ENCODE measurements at places on chromosomes 1 and 21.

DNA sequence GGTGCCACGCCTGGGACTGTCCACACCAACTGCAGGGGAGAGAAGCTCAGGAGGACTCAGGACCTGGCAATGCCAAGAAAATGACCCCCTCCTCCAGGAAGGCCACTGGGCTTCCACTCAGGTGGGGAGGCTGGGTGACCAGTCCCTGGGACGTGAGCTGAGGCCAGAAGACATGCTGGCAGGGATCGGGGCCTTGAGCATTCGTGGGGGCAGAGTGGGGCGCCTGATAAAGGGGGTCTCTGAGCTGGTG lies 15.3 kb upstream of the COL6A2 start:
- no peak for DNase-seq

DNA sequence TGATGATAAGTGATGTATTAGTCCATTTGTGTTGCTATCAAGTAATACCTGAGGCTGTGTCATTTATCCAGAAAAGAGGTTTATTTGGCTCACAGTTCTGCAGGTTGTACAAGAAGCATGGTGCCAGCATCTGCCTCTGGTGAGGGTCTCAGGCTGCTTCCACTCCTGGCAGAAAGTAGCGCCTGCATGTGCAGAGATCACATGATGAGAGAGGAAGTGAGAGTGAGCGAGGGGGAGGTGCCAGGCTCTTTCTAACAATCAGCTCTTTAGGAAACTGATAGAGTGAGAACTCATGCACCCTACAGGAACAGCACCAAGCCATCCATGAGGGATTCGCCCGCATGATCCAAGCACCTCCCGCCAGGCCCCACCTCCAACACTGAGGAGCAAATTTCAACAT lies 2.2 kb upstream of the FHAD1 start:
- DNase-seq: no peak

GRCh38 chr21:42114646-42115045 lies 43.5 kb downstream of the UMODL1 start:
- no peak for DNase-seq

DNA sequence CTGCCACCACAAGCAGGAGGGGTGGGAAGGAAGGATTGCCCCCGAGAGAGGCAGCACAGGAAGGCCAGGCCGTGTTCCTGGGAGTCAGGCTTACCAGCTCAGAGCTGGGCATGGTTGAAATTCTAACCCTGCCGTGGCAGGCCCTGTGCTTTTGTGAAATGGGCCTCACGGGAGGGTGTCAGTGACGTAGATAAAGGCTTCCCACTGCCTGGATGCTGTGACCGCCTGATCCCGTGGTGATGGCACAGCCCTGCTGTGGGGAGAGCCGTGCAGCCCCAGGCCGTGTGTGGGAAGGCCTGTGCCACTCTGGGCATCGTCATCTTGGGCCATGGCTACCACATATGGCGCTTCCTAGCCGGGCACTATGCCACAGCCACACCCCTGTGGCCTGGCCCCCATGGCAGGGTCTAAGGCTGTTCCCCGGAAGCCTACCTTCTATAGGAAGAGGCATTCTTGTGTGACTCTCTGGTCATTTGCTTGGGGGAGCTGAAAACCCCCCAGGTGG lies 161.3 kb downstream of the PCBP3 start:
- DNase-seq: no peak

- no peak for DNase-seq
Measured at GRCh38 chr1:60113028-60113427, 39.5 kb upstream of the C1orf87 start.

DNA sequence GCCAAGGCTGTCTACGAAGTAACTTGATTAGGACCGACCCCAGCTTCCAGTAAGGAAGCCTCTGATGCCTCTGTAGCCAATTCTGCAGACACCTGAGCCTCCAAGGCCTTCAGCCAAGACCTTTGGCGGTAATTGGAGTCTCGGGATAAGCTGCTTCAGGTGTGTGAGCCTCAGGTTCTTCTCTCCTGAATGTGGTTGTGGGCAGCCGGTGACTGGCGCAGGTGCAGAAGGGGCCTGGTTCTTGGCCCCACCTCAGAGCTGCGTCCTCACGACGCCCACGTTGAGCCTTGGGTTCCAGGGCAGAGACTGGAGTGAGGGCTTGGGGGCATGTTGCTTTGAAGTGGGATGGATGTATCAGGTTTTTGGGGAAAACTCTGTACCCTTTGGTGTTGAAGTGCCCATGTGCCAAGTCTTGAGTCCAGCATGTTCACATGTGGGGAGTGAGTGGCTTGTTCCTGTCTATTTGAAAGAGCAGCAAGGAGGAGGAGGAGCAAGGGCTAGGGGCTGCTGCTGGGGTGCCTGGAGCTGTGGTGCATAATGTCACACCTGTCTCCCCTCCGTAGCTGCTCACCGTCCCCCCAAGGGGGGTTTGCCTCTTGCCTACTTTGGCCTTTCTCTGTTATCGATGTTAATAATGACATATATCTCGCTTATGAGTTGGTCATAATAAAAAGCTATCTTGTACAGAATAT lies 1.4 kb downstream of the PSEN2 start:
- no peak for DNase-seq

GRCh38 chr1:183285746-183286145 lies 99.7 kb downstream of the LAMC2 start:
- no peak for DNase-seq

DNA sequence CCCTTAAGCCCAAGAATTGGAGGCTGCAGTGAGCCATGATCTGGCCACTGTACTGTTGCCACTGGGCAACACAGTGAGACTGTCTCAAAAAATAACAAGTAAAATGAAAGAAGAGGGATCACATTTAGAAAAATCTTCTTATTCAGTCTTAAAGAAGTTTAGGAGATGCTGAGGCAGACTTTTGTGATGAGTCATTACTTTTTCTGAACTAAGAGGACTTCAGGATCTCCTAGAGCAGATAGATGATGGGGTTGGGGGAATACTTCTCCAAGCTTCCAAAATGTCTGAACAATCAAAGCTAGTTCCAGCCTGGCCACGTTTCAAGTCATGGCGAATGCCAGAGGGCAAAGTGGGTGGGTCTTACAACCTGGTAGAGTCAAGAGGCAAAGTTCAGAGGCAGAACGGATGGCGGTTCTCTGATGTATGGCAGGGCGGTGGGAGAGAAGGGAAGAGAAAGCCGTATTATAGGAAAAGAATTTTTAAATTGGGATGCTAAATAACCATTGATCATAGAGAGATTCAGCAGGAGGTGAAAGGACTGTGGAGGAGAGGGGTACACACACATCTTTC lies 2.1 kb upstream of the CIART start:
- DNase-seq: no peak

DNA sequence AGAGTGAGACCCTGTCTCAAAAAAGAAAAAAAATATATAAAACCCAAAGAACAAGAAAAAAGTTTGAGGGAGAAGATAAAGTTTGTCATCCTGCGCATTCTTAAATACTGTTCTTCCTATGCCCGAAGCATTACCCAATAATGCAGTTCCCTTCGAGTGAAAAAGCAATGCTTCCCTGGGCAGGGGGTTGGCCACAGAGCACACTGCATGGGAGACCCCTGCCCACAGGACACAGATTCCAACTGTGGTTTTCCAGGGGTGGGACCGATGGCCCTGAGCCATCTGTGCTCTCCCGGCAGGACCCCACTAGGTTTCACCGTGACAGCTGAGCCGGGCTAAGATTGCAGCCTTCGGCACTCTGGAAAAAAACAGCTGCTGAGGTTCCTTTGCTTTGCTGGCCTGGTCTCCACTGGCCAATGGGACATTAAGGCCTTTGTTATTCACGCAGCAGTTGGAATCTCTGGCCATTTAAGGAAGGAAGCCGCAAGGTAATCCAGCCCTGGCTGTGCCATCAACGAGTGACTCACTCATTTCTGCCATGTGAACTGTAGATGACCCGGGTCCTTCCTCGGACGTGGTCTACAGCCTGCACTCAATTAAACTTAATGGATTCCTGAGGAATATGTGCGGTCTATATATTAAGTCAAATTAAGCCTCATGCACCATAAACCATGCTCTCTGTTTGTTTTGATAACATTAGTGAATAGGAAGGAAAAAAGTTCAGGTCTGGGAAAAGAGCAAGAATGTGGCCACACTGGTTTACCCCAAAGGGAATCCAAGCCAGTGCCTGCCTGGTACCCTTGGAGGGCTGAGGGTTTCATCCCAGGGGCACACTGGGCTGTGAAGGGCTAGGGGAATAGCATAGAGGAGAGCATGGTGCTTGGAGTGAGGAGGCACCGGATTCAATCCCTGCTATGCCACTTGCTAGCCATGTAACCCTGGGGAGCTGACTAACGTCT lies 163.2 kb downstream of the ZBTB18 start:
- DNase-seq: no peak

- no peak for DNase-seq
Measured at GRCh38 chr1:203320591-203321272, 15.4 kb downstream of the BTG2 start.

DNA sequence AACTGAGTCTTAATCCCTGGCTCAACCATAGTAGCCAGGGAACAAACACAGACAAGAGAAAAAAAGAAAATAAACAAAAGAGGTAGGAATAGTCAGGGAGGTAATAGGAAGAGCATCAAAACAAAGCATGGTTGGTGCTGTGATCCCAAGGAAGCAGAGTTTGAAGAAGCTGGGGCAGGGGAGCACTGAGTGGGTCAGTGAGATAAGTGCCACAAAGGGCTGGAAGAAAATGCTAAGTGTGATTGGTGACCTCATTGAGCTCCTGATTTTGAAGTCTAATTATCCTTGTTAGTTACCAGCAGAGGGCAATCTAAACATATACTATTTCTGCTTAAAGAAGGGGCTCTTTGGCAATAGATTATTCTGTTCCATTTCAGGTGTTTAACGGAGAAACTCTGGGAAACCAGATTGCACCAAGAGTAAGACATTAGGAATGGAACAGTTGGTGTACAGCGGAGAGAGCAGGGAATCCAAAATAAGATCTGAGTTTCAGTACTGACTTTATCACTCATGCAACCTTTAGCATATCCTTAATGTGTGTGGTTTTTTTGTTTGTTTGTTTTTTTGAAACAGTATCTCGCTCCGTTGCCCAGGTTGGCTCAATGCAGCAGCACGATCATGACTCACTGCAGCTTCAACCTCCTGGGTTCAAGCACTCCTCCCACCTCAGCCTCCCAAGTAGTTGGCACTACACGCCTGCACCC lies 30.7 kb upstream of the KIAA1614 start:
- no peak for DNase-seq

DNA sequence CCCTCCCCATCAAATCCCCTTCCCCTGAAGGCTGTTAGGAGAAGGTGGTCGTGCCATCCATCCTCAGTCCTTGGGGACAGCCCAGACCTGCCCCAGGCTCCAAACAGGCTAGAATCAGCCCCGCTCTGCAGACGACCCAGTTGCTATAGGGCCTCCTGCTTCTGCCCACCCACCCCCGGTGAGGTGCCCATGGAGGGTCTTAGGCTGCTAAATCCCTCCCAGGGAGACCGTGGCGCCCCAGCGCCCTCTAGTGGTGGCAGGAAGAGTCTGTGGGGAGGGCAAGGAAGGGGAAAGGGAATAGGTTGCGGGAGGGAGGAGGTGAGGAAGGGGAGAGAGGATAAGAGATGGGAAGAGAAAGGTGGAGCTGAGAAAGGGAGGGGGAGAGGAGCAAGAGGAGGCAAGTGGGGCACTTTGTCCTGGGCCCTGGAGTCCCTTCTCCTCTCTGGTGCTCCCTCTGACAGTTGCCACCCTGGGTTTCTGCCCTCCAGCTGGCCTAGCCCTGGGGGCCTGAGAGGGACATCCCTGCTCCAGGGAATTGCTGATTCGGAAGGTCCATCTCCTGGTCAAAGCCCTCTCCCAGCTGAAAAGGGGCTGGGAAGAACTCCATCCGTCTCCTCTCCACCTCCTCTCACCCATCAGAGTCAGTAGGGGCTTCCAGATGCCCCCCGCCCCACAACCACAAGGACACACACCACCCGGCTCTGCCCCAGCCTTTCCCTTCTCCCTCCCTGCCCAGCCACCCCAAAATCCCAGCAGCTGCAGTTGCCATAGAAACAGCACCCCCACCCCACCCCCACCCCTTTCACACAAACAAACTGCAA lies 55.4 kb downstream of the CAMK2N1 start:
- DNase-seq: no peak

DNA sequence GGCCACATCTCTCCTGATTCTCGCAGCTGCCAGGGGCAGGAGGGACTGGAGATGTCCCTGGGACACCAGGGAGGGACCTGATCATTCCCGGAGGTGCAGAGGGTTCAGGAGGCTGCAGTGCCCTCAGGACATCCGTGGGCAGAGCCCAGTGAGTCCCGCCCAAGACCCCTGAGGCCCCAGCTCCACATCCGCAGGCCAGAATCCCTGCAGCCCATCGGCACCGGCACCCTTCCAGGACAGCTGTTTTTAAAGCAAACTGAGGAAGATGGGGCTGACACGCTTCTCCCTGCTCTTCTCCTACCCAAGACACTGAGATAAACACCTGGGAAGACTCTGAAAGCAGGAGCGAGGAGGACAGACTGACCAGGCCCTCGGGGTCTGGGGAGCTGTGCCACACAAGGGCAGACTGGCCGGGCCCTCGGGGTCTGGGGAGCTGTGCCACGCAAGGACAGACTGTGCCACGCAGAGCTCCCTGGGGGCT lies 25.5 kb downstream of the SLC19A1 start:
- DNase-seq: no peak

GRCh38 chr1:36208978-36209703 lies 15.1 kb upstream of the THRAP3 start:
- DNase-seq: no peak

- DNase-seq: no peak
Measured at GRCh38 chr1:30189818-30190500, 533.4 kb downstream of the MATN1 start.

DNA sequence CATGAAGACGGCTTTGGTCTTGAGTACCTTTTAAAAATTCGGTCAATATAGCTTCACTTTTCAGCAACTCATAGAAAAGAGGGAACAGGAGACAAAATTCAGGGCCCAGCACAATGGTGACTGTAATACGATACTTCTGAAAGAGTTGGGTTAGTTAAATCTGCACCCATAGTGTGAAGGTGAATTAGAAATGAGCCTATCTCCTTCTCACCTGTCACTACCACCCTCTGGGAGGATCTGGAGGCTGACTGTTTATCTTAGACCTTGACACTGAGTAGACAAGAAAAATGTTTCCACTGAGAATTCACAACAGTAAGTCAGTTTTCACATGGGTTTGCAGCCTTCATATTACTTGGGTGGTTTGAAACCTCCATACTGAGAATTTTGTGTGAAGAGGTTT lies 57.9 kb upstream of the HMGB4 start:
- no peak for DNase-seq

DNA sequence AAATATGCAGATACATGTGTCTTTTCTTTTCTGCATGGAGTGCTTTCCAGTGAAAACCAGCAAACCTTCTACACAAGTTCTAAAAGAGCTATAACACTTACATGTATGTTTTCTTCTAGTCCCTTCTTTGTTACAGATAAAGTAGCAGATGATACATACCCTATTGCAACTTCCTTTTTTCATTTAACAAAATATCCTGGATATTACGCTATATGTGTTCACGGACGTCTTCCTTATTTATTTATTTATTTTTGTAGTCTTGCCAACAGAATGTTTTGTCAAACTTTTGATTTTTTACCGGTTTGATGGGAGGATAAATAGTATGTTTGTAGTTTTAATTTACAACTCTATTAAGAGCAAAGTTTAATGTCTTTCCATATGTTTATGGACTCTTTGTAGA lies 5.2 kb upstream of the GALNT2 start:
- no peak for DNase-seq

- peak; percentile 3 for DNase-seq
Measured at GRCh38 chr1:47184090-47184821, 5.6 kb downstream of the PDZK1IP1 start.

- no peak for DNase-seq
Measured at GRCh38 chr1:80384083-80384830, 1377.7 kb upstream of the ADGRL4 start.

GRCh38 chr1:79614762-79615161 lies 608.2 kb upstream of the ADGRL4 start:
- no peak for DNase-seq

All from tibial nerve (tissue), 4 donors.